CD4-positive, alpha-beta memory T cell (primary cell): ENCODE measurements at places on chromosomes 6 and 20.
A peak's percentile ranks its signal among the peaks of the same experiment; 100 is the strongest.

DNA sequence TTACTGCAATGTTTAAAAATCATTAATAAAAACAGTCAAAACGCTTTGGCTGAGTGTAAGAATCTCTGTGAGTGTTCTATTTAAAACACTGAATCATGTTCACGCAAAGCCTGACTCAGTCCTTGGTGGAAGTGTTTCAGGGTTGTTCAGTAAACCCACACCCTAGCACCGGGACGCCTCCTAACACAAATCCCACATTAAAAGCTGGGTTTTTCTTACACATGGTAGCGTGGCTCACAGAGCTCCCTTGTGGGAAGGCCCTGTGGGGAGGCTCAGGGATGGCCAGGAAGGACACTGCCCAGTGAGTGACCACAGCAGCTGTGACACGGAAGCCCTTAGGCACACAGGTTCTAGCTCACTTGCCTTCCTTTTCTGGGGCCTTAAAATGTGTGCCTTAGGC is 80.2 kb downstream of the GMPR start:
- no peaks in the 10 kb centered on the region for H3K27me3 ChIP-seq
- no peaks in the 10 kb centered on the region for H3K36me3 ChIP-seq
- peak overlapping the region; percentile 50 for H3K27ac ChIP-seq
- H3K4me1 ChIP-seq: peaks cover 70% of the 10 kb centered on the region
- no peak overlapping the region for H3K4me3 ChIP-seq

DNA sequence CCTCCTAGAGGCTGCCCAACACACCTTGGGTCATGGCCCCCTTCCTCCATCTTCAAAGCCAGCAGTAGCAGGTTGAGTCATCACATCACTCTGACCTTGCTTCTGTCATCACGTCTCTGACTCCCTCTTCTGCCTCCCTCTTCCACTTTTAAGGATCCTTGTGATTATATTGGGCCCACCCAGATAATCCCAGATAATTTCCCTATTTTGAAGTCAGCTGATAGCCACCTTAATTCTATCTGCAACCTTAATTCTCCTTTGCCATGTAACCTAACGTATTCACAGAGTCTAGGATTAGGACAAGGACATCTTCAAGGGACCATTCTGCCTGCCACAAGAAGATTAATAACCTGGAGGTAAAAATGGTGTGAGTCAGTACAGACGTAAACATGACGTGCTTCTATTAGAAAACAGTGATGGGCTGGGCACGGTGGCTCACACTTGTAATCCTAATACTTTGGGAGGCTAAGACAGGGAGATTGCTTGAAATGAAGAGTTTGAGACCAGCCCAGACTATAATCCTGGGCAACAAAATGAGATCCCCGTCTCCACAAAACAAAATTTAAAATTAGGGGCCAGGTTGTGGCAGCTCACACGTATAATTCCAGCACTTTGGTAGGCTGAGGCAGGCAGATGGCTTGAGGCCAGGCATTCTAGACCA is 3.3 kb downstream of the ZSWIM3 start:
- peaks cover 21% of the 10 kb centered on the region for H3K4me1 ChIP-seq
- H3K27ac ChIP-seq: no peak overlapping the region
- H3K27me3 ChIP-seq: no peaks in the 10 kb centered on the region
- H3K4me3 ChIP-seq: no peak overlapping the region

DNA sequence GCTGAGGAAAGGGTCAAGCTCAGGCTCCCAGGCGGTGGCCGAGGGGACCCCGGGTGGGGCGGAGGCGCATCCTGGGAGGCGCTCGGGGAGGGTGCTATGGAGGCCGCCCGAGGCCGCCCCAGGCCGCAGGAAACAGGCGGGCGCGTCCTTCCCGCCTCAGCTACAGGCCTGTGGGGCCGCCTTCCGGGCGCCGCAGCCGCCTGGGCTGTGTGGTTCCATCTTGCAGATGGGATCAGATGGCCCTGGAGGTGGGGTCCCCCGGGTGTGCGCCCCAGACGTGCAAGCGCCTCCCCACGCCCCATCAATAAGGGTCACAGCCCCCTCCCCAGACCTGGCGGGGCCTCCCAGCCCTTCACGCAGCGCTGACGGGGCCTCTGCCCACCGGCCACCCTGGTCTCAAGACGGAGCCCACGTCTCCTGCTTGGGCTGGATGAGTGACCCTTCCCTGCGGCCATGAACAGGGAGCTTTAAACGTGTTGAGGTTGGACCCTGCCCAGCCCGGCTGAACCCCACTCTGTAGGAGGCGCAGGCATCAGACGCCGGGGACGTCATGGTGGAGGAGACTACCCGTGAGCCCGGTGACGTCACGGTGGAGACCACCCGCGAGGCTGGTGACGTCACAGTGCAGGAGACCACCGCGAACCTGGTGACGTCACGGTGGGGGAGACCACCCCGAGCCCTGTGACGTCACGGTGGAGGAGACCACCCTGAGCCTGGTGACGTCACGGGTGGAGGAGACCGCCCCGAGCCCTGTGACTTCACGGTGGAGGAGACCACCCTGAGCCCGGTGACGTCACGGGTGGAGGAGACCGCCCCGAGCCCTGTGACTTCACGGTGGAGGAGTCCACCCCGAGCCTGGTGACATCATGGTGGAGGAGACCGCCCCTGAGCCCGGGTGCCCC is 267.0 kb downstream of the DLL1 start:
- no peak for DNase-seq
- no peaks in the 10 kb centered on the region for H3K27me3 ChIP-seq
- H3K4me1 ChIP-seq: no peaks in the 10 kb centered on the region
- no peaks in the 10 kb centered on the region for H3K36me3 ChIP-seq
- no peak overlapping the region for H3K27ac ChIP-seq
- no peak overlapping the region for H3K4me3 ChIP-seq

DNA sequence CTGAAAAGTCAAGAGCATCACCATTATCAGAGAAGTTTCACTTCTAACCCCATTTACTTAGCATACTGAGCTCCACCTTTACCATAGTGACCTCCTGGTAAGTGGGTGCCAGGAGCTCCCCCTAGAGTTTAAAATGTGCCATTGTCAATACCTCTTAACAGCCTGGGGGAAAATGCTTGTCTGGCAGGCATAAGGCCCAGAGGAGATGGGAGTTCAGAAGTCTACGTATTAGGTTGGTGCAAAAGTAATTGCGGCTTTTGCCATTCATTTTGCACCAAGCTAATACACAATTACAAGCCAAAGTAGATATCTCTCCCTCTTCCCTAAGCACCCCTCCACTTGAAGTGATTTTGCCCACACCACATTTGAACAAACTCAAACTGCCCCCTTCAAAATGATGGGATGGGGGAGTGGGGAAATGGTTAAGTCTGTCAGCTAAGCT is 919.0 kb downstream of the KIF16B start:
- H3K36me3 ChIP-seq: no peaks in the 10 kb centered on the region
- H3K27me3 ChIP-seq: no peaks in the 10 kb centered on the region
- DNase-seq: no peak
- no peak overlapping the region for H3K4me3 ChIP-seq
- no peaks in the 10 kb centered on the region for H3K4me1 ChIP-seq

DNA sequence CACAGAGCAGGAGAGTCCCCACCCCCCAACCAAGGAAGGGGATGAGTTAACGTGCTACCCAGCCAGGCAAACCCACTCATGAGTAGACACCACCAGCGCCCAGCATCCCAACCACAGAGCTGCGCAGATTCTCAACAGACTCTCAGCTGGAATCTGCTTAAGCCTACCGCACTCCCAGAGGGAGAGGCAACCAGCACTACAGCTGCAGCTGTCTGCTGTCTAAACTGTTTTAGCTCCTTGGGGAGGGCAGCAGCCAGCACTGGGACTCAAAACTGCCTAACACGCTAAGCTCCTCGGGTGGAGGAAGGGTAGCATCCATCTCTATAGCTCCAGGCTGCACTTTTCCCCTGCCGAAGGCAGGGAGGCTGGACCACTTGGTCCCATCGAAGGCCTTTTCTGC is 539.8 kb downstream of the EPHA7 start:
- DNase-seq: no peak
- H3K27me3 ChIP-seq: no peaks in the 10 kb centered on the region
- H3K27ac ChIP-seq: no peak overlapping the region
- H3K36me3 ChIP-seq: no peaks in the 10 kb centered on the region
- no peaks in the 10 kb centered on the region for H3K4me1 ChIP-seq
- no peak overlapping the region for H3K4me3 ChIP-seq

DNA sequence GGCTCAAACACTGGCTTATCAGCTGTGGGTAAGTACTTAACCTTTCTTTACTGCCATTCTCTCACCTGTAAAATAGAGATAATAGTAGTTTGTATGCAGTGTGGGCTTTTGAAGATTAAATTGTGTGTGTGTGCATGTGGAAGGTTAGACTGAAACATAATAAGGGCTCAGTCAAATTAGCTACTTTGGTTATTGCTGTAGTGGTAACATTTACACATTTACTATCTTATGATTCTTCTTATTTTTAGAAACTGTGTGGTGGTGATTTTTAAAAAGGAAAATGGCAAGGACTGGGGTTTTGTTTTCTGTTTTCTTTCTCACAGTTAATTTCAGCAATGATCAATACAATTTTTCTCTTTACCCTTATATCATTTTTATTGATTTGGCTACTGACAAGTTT is 206.9 kb downstream of the NKAIN2 start:
- no peak for DNase-seq
- no peak overlapping the region for H3K4me3 ChIP-seq
- H3K4me1 ChIP-seq: no peaks in the 10 kb centered on the region
- no peaks in the 10 kb centered on the region for H3K27me3 ChIP-seq

- H3K27ac ChIP-seq: no peak overlapping the region
- H3K27me3 ChIP-seq: no peaks in the 10 kb centered on the region
- no peak overlapping the region for H3K4me3 ChIP-seq
- no peak for DNase-seq
Observed at GRCh38 chr20:52965819-52966218, 6.3 kb upstream of the TSHZ2 start.
